Suppressor macrophage treated with lipopolysaccharide for 1 hour (primary cell): ENCODE measurements at places on chromosomes 5 and 9.

DNA sequence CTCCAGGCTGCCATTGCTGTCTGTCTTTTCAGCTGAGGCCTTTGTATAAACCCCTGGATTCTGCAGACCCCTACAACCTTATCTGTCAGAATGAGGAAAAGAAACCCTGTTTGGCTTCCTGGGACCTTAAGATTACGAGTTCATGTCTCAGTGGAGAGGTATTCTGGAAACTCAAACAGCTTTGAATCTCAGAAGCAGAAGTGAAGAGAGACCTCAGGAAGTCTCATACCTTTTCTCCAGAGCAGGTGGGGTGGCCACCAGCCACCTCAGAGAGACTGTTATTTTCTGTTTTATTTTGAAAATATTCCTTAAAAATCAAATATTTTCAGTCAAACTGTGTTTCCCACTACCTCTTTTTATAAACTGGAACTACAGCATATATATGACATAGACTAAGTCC, 457.5 kb downstream of the TMEM232 start:
- no peak for DNase-seq

- DNase-seq, result no peak
Observed at GRCh38 chr5:122156724-122157325, 27.5 kb downstream of the ZNF474 start.

- DNase-seq, result no peak
Observed at GRCh38 chr5:103758996-103759395, 196.4 kb upstream of the NUDT12 start.

DNA sequence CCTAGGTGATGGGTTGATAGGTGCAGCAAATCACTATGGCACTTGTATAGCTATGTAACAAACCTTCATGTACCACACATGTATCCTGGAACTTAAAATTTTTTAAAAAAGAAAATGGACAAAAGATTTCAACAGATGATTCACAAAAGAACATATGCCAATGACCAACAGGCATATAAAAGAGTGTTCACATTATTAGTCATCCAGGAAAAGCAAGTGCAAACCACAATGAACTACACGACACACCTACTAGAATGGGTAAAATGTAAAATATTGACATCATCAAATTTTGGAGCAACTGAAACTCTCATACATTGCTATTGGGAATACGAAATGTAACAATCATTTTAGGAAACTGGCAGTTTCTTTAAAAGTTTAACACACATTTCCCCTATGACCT, 109.9 kb downstream of the YIPF5 start:
- DNase-seq, result no peak

DNA sequence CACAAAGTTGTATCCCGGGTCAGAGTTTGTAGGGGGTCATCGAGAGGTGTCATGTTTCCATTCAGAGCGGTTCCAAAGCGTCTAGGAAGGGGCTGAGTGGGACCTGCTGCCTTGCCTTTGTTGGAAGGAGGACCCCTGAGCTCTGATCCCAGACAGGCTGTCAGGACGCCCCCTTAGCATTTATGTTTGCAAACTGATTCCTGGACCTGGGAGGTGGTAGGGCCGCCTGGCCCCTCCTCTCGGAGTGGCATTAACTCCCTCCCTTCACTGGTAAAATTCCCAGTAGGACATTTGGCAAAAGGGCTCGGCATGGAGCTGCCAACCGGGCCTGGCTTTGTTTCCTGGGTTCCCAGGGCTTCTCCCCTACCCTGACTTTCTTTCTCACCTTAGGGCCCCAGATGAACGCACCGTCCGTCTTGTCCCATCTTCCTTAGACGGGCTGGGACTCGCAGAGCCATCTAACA, 2.5 kb downstream of the JADE2 start:
- DNase-seq, result no peak

DNA sequence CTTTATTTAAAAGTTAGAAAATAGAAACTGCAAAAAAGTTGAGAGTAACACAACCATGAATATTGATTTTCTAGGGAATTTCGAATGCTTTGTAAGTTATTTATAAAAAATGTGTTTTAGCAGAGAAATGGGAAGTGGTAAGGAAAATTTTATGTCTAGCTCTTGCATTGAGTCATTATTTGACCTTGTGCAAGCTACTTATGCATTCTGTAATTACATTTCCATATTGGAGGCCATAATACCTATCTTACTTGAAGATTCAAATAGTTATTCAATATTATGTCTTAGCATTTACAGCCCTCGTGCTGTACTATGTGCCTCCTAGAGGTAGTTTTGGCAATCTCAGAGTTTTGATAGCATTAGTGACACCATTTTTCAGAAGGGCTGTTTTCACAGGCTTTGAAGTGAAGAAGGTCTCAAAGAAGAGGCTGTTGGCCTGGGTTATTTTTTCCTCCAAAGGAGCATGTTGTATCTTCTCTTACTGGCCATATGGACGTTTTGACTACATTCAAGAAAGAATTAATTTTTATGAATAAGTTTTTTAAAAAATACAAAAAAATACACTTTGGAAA, 7.4 kb upstream of the DAP start:
- DNase-seq, result peak; percentile 75

- DNase-seq, result no peak
Observed at GRCh38 chr5:51381761-51382474, 1.3 kb upstream of the ISL1 start.

- no peak for DNase-seq
Observed at GRCh38 chr9:133280392-133280791, 5.4 kb upstream of the ABO start.

GRCh38 chr5:3827624-3828023, 232.0 kb downstream of the IRX1 start:
- DNase-seq, result no peak

DNA sequence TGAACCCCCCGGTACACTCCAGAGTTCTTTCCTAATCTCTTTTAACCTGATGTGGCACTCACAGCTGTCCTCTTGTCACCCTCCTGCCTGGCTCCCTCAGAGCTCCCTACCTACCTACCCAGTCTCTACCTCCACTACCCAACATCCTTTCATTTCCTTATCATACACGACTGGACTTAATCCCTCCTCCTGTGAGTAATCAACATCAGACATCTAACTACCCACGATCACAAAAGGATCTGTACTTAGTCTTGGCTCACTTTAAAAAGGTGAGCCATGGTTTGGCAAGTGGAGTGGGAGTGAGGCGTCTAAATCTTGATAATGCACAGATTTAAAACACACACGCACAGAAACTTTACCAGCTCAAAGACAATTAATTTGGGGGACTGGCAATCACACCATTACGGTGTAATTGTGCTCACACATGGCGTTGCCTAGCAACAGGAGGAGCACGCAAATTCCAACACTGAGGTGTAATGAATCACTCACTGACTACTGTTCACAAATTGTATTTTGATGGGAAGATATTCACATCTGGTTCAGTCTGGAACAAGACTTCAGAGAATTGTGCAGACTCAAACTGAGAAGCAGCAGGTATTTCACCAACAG, 235.9 kb downstream of the EPB41L4A start:
- DNase-seq, result no peak

- no peak for DNase-seq
Observed at GRCh38 chr9:16625161-16625631, 245.3 kb downstream of the BNC2 start.

- DNase-seq, result no peak
Observed at GRCh38 chr9:134569626-134570025, 72.0 kb upstream of the COL5A1 start.

DNA sequence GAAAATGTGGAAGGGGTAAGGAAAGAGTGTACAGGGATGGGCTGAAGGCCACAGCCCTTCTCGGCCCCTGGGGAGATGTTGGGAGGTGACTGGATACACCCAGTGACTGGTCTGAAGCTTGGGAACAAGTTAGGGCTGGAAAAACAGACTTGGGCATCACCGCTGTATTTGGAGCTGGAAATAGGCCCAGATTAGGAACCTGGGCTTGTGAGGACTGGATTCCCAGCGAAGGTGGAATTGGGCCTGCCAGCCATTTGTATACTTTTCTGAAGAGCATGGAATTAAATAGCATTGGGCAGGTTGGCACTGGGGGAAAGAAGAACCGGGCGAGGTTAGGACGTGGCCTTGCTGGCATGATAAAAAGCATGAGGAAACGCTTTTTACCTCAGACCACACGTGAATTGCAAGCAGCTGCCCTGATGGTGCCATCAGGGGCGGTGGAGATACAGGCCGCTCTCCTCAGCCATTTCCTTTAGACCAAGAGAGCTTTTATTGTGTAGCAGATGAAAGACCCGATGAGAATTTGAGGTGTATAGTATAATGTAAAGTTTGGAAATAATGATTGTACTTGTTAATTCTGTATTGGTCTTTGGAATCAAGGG, 37.8 kb downstream of the OTULIN start:
- DNase-seq, result no peak

GRCh38 chr5:79754865-79755555, 65.4 kb downstream of the CMYA5 start:
- DNase-seq, result no peak

DNA sequence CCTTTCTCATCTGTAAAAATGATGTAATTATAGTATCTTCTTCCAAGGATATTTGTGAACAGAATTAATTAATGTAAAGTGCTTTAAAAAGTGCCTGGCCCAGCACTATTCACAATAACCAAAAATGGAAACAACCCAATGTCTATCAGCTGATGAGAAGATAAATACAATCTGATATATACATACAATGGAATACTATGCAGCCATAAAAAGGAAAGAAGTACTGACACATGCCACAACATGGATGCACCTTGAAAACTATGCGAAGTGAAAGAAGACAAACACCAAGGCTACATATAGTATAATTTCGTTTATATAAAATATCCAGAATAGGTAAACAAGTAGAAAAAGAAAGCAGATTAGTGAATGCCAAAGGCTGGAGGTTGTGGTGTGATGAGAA, 24.1 kb downstream of the DPYSL3 start:
- DNase-seq, result no peak

GRCh38 chr5:163995206-163995605, 489.8 kb downstream of the MAT2B start:
- DNase-seq, result no peak

- DNase-seq, result no peak
Observed at GRCh38 chr9:72355153-72355552, 9.9 kb downstream of the ZFAND5 start.

- no peak for DNase-seq
Observed at GRCh38 chr9:137148661-137149060, 9.7 kb downstream of the GRIN1 start.

DNA sequence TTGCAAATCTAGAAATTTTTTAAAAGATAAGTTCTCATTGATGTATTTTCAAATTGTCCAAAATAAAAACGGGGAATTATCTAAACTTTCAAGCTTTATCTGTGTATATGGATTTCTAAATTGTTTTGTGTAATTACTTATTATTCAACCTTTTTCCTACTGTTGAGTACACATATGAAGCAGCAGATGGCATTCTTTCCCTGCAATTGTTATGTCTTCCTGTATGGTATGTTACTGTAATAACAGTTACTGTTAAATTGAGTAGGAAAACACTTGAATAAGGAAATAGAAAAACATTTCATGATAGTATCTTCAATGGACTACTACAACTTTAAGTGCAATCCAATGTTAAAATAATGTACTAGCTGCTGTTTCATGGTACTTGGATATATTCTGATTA, 124.8 kb downstream of the RANBP17 start:
- peak; percentile 46 for DNase-seq

DNA sequence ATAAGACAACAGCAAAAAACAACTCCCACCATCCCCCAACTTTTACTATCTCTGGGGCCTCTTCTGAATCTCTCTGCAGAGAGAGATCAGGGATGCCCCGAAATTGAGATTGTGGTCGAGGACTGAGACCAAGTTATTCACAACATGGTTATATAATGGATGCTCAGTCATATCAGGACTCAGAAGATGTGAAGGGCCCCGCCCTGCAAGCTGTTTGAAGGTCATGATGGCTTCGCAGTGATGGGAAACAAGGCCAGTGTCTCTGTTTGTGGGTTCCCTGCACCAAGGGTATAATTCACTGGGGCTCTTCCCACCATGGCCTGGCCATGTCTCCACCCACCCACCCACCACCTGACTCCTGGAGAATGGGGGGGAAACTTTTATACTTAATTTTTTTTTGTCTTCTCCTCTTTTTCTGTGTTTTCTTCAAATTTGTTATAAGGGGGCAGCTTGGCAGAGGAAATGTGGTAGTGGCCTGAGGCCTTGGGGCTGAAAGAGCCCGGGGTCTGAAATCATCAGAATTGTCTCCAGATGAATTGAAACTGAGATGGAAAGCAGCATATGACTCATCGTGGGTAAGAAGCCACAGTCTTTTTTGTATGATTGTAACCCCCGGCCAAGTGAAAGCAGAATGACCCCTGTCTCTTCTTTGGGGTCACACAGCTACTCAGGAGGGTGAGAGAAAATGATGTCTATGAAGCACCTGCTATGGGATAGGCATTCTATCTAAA, 15.0 kb upstream of the TEX48 start:
- peak; percentile 59 for DNase-seq

- peak; percentile 13 for DNase-seq
Observed at GRCh38 chr9:111463048-111463447, 21.1 kb downstream of the ECPAS start.

GRCh38 chr9:16673171-16673570, 197.3 kb downstream of the BNC2 start:
- DNase-seq, result no peak

- DNase-seq, result no peak
Observed at GRCh38 chr9:88224938-88225337, 86.7 kb upstream of the SPATA31C2 start.

DNA sequence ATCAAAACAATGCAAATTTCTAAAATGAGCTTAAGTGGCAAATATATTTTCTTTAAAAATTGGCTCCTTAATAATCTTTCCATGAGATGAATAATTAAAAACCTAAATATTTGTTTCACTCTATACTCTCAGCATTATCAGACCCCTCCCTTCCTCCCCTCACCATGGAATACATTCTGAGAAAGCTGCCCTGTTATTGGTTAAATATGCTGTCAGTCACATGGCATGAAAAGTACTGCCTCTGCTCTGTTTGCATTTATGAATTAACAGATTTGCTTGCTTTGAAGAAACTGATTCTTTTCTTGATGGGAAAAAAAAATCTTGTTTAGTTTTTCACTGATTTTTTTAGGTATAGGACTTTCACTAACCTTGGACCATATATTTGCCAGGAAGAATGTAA, 17.0 kb upstream of the RPS23 start:
- no peak for DNase-seq

GRCh38 chr5:17129093-17129849, 88.2 kb upstream of the BASP1 start:
- DNase-seq, result no peak

DNA sequence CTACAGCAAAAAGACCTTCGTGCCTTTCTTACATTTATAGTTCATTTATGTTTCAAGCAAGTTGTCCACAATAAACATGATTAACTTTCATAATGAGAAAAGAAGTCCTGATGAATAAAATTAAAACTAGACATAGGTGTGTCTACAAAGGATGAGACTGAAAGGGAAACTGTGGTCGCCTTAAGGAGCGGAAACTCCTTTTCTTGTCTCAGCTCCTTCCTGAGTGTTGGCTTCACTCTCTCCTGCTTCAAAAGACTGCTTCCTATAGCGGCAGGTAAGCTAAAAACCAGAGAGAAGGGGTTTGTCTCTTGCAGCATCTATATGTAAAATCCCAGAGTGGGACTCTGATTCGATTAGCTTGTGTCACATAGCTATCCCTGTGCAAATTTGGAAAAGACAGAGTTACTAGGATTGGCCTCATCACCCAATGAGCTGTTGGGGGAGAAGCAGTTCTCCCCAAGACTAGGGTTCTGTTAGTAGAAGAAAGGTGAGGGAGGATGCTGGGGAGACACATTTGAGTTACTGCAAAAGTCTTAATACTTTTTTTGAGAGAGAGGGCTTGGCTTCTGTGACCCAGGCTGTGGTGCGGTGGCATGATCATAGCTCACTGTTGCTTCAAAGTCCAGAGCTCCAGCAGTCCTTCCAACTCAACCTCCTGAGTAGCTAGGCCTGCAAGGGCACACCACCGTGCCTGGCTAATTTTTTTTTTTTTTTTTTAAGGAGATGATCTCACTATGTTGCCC, 16.8 kb upstream of the CTSL start:
- no peak for DNase-seq

GRCh38 chr9:90986161-90986560, 184.5 kb downstream of the SYK start:
- no peak for DNase-seq
